Bone marrow (tissue), 2 donors: ENCODE measurements at places on chromosomes 5 and 9.

GRCh38 chr5:81631124-81631523 is 119.8 kb downstream of the SSBP2 start:
- DNase-seq = no peak

GRCh38 chr5:132761321-132762240 is 14.4 kb downstream of the CCNI2 start:
- DNase-seq = no peak

GRCh38 chr5:36694351-36694750 is 87.9 kb downstream of the SLC1A3 start:
- no peak for DNase-seq

- no peak for DNase-seq
Observed at GRCh38 chr5:109996246-109996645, 306.5 kb downstream of the MAN2A1 start.

- no peak for DNase-seq
Observed at GRCh38 chr9:136853596-136854112, 1.5 kb downstream of the MAMDC4 start.

GRCh38 chr5:160423099-160423498 is 1.4 kb downstream of the PTTG1 start:
- no peak for DNase-seq

DNA sequence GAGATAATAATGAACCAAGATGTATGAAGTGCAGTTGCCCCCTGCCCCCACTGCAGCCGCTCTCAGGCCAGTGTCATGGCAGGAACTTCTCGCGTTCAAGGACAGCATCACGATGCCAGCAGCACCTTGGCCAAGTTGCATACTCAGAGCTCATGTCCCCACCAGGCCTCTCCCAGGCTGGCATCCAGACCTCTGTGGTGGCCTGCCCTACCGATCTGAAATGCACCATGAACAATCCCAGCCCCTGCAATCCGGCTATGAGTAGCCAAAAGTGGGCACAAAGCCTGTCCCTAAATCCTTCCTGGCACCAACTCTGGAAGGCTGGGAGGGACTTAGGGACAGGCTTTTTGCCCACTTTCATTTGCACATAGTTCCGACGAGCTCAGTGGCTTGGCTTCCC is 140.9 kb downstream of the PAX5 start:
- DNase-seq = no peak

GRCh38 chr9:113708821-113709713 is 167.0 kb upstream of the ZNF618 start:
- DNase-seq = no peak

- no peak for DNase-seq
Observed at GRCh38 chr5:137627706-137628105, 108.2 kb downstream of the KLHL3 start.

- no peak for DNase-seq
Observed at GRCh38 chr5:97576956-97577355, 393.9 kb upstream of the RIOK2 start.

- DNase-seq = no peak
Observed at GRCh38 chr5:62306323-62306895, 403 bp downstream of the KIF2A start.

DNA sequence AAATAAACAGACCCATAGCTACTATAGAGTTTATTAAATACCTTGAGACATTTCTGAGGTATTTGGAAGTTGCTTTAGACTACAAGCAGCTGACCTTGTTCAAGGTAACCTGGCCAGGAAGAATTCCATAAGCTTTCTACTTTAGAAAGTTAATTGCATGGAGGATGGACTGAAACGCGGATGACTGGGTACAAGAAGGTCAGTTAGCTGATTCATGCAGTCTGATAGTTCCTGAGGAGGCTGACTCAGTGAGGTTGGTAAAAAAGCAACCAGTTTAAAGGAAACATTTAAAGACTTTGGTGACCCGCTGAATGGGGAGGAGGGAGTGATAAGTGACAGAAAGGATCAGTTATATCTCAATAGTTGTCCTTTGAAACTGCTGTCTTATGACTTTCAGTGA is 670.1 kb upstream of the CDH9 start:
- no peak for DNase-seq

DNA sequence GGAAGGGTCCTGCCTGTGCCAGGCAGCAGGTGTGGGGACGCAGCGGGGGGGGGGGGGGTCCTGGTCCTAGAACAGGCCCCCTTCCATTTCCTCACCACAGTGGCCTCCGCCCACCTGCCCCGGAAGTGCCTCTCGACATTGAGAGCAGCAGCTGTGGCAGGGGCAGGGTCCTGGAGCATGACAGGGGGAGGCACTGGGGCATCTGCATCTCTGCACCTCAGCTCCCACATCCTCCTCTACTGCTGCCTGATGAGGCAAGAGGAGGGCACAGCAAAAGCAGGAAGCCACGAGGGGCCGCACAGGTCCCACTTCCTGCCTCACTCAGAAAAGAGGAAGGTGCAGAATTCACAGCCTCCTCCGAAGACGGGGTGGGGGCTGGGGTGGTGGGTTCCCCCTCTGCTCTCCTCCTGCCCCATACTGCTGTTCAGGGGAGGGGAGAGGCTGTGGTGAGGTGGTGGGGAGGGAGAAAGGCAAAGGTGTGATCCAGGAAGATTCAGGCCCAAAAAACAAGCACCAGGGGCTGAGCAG is 14.8 kb downstream of the AKNA start:
- peak; percentile 92 for DNase-seq

DNA sequence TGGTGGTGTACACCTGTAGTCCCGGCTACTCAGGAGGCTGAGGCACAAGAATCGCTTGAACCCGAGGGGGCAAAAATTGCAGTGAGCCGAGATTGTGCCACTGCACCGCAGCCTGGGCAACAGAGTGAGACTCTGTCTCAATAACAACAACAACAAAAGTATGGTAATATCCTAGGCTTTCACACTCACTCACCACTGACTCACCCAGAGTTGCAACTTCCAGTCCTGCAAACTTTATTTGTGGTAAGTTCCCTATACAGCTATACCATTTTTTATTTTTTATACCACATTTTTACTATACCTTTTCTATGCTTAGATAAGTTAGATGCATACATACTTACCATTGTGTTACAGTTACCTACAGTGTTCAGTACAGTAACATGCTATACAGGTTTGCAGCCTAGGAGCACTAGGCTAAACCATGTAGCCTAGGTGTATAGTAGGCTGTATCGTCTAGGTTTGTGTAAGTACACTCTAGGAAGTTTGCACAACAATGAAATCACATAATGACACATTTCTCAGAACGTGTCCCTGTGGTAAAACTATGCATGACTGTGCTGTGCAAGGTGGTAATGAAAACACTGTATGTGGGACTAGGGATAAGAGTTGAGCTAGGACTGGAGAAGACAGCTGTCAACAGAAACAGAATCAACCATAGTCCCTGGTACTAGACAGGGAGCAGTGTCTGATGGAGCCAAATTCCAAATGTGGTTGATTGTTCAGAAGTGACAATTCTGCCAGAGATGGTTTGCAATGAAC is 109.5 kb upstream of the RAD23B start:
- DNase-seq = no peak

GRCh38 chr5:30539004-30539634 is 654.4 kb upstream of the CDH6 start:
- no peak for DNase-seq

GRCh38 chr5:147472664-147473475 is 37.0 kb downstream of the DPYSL3 start:
- DNase-seq = no peak

GRCh38 chr5:146199176-146199815 is 4.1 kb upstream of the RBM27 start:
- no peak for DNase-seq

DNA sequence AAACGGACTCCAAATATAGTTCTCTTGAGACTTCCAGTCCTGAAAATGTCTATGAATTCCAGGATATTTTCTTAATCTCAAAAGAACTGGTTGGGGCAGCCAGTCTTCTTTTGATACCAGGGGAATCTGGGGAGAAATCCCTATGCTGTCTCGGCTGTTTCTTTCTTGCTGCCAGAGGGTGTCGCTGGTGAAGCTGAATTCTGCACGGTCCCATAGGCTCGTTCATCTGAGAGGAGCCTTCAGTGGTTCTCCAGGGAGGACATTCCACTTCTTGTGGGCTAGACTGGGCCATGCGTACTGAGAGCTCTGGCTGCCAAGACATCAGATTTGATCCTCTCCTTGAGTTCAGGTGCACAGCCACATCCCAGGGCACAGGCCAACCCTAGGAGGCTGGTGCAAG is 155.0 kb upstream of the CLINT1 start:
- no peak for DNase-seq

DNA sequence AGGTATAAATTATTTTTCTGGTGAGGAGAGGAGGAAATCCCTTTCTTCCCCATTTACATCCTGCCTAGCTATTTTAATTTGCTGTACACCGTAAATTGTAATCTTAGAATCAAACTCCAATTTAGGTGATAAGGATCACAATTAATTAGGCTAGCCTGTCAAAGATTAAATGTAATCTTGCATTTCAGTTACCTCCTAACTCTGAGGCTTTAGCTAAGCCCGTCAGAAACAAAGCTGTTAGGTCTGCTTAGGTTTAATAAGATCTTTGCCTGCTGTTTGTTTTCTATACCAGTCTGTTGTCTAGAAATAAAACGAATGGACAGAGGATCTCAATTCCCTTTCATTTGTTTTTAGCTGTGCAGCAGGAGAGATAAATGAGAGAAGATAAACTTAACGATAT is 51.5 kb downstream of the PIK3R1 start:
- DNase-seq = no peak

GRCh38 chr5:145743396-145744061 is 91.6 kb downstream of the PRELID2 start:
- DNase-seq = no peak

DNA sequence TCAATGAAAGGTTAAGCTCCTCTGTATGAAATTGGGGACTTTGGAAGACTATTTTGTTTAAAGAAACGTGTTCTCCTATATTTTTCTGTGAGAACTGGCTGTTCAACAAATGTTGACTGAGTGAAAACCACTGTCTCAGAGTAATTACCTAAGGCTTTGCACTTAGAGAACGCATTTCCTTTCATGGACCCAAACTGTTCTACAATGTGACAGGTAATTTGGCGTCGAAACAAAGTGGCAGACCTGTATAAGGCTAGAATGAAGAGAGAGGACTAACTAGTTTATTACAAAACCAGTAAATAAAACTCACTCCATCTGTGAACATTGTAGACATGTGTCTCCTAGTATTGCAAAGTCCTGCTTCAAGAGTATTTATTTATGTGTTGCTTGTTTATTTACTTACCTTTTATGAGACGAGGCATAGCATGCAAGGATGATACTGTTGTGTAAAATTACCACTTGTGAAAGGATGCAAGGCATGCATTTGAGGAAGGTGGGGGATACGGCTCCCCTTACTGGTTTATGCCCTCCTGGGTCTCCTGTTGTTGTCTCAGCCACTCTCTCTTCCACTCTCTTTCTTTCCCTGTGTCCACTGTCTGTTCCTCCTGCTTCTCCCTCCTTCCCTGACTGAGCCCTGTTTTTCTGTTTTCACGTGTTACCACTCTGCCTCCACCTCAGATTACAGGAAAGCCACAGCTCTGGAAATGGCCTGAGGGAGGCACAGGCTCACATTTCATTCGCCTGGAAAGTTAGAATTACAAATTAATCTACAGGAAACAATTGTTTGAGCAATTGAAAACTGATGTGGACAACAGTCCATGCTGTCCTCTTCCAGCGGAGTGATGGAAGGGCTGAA is 444.0 kb upstream of the ZNF608 start:
- DNase-seq = no peak

DNA sequence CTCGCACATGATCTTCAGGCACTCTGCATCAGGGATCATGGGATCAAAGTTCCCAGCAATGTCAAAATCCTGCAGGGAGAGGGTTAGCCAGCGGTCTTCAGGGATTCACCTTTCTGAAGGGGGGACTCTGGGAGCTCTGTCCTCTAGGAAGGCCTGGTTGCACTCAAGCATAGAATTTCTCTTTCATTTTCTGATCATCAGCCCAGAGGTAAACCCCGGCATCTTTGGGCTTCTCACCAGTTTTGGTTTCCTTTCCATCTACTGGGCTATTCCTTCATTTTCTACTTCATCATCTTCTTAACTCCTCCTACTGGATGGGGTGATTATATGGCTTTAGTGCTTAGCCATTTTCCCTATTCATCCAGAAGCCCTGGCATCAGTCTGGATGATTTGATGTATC is 4.6 kb upstream of the DND1 start:
- DNase-seq = no peak

DNA sequence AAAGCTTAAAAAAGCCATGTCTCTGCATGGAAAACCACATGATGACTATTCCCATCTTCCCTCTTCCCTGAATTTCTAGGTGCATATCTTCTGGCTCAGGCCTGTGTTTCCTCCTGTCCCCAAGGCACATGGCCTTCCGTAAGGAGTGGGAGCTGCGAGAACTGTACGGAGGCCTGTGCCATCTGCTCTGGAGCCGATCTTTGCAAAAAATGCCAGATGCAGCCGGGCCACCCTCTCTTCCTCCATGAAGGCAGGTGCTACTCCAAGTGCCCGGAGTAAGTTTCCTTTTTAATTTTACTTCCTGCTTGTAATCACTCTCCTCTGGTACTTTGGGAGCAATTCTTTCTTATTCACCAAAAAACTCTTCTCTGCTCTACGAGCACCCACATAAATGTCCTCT is 83.6 kb downstream of the RFK start:
- no peak for DNase-seq

DNA sequence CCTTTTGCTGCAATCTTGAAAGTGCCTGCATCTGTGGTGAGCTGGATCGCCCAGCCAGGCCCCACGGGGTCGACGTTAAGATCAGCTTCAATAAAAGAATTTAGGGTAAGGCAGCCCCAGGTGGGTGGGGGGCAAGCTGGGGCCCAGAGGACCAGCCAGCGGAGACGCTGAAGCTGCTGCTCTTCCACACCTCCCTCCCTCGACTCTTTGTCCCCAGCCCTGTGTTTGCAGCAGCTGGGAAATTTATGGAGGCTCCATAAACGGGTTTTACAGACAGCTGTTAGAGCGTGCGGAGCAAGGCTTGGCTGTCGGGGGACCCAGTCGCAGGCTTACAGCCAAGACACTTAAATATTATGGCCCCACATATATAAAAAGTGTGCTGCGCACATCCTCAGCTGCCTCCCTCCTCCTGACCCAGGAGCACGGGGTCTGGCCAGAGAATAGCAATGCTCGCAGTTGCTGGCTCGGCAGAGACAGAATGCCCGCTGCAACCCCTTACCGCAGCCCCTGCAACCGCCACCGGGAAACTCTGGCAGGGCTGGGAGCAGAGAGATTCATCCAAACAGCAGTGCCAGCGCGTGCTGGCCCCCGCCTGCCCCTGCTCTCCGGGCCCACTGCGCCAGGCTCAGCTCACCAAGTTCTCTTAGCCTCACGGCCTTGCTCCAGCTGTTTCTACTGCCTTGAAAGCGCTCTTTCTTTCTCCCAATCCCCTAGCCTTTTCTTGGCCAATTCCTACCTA is 28.4 kb upstream of the MVB12B start:
- DNase-seq = no peak

DNA sequence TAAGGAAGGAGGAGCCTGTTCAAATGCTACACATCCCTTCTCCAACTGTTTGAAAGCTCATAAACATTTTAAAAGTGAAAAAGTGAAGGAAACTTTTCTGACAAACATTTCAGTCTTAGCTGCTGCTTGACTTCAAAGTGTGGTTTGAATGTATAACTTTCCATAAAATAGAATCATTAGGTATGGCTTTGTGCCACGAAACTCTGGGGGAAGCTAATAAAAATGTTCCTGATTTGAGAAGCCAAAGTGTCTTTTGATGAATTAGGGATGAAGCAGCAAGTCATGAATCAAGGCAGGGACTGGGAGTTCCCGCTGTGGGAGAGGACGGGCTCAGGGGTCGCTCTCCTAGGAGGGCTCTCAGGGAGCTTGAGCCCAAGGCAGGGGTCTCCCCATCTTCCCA is 15.3 kb downstream of the MVB12B start:
- no peak for DNase-seq
